ENCODE measurements at places on chromosomes 1 and 21.
A peak's percentile ranks its signal among the peaks of the same experiment; 100 is the strongest.

- no peak for DNase-seq
These were observed 30.1 kb downstream of the TOMM20 start for GRCh38 chr1:235098547-235098946.

DNA sequence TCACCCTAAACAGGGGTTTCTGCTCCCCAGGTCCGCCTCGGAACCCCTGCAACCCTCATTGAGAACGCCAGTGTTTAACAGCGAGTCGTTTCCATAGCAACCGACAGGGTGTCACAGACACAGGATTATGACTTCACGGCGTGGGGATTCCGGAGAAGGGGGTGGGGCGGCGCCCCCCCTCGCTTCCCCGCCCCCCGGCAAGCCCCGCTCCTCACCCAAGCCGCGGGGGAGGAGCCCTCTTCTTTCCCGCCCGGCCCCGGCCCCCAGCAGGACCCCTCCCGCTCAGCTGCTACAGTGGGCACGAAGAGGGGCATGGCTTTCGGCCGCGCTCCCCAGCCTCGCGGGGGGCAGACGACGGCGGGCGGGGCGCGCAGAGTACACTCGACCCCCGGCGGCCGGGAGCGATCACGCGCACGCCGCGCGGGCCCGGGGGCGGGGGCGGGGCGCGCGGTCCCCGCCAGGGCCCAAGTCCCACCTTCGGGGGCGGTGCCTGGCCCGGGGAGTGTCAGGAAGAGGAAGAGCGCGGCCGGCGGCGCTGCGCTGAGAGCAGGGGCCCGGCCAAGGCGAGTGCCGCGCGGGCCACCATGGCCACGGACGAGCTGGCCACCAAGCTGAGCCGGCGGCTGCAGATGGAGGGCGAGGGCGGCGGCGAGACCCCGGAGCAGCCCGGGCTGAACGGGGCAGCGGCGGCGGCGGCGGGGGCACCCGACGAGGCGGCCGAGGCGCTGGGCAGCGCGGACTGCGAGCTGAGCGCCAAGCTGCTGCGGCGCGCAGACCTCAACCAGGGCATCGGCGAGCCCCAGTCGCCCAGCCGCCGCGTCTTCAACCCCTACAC is at the start of gene EFHD2:
Gene EFHD2 (plus strand): TSS at position 501 of the 835 bp plus-strand sequence. CDS start 84 bp downstream, at position 585.
- DNase-seq: peak; percentile 95

DNA sequence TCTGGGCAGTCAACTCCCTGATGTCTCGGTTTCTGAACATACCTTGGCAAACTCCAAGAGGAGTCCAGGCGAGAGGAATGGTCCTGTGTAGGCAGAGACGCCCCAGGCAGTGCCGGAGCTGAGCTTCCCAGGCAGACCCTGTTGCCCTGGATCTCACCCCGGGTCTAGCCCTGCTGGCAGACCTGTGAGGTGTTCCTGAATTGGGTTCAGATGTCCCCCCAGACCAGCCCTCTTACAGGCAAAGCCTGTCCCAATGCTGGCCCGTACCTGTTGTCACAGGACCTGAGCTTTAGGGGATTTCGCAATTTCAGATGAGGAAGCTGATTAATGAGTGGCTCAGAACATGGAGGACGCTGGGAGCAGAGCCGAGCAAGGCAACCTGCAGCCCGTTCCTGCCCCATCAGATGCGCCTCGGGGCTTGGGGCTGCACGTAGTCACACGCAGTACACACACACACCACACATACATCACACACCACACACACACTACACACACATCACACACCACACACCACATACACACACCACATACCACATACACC is 38.5 kb upstream of the PDE9A start:
- DNase-seq: peak; percentile 29

DNA sequence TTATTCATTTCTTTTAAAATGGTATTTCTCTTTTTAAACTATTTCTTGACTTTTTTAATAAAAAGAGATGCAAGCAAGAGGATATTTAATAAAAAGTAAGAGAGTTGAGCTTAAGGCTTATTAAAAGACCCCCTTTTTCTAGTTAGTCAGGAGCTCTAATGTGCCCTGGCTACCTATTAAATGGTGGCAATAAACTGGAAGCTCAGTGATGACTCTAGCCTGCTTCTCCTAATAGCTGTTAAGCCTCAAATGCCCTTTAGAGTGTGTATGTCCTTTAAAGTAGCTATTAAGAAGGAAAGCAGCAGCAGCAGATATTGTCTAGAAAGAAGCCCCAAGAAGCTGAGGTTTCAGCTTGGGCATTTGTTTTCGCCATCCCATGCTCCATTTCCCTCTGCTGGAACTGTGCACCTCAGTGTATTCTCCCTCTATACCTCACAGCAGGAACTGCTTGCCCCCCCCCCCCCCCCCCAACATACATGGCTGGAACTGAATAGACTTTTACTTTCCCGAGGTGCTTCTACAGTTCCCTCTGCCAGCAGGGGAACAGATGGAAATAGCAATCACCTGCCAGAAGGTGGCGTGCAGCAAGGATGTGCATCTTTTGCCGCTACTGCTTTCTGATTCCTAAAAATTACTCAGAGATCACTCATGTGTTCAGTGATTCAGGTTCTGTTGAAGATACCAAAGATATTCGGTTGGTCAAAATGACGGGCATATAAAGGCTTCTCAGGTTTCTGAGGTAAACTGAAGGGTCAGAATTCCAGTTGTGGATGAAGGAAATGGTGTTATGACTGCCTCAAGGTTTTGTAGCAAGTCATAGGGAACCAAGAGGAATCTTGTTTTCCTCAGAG is 2.5 kb downstream of the RGS4 start:
- peak; percentile 36 for DNase-seq

GRCh38 chr1:90850898-90851710 is 134.0 kb upstream of the BARHL2 start:
- DNase-seq: peak; percentile 81

DNA sequence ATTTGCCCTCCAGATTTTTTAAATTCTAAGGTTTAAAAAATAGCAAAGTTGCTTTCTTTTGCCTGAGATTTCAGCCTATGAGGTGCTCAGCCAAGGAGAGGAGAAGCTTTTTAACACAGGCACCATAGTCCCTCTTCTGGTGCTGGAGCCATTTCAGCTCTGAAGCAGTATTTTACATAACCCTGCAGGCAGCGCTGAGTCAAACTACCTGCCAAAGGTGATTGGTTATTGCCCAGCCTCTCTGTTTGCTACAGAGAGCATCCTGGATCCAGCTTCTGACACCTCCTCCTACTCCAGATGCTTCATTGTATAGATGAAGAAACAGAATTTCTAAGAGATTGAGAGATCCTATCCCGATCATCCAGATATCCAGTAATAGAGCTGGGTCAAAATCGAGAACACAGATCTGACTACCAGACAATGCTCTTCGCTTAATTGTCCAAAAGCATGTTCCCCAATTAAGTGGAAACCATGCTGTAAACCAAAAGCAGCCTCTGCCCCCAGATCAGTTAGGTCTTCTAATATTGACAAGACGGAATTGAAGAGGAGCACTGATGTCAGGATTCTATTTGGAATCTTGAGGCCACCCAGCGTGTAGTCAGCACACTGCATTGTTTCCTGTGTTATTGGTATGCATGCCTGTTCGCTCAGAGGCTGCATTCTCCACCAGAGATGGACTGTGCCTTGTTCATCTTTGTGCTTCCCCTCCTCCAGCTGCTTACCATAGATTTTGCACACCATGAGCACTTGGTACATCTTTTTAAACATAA is 22.1 kb downstream of the RGS8 start:
- DNase-seq: peak; percentile 24

Data from NCI-H1417 (cell line).